ENCODE measurements at places on chromosomes 5 and 9.

DNA sequence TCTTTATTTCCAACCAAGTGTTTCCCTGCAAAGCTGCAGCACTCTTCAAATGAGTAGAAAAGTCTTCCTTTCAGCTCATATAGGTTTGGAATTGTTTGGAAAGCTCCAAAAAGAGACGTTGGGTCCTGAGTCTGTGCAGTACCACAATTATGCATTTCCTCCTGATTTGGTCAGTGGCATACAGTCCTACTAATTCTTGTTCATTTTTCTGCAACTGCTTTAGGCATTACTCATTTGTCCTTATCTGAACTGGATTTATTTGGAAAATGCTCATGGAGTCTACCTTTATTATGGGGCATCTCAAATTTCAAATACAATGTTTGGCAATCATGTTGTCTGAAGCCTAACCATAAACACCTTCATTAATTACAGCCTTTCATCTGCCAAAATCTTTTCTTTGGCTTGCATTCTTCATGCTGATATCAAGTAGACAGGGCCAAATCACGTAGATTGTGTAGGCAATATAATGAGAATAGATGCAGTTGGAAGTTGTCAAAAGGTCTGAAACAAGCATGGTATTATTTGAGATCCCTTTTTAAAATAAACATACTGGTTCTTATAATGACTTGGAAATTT, 232.8 kb downstream of the TLE1 start:
- no peak for DNase-seq

- no peak for DNase-seq
Observed at GRCh38 chr5:87231037-87231808, 36.5 kb upstream of the RASA1 start.

- DNase-seq: no peak
Observed at GRCh38 chr5:149837680-149838269, 106.8 kb downstream of the PDE6A start.

DNA sequence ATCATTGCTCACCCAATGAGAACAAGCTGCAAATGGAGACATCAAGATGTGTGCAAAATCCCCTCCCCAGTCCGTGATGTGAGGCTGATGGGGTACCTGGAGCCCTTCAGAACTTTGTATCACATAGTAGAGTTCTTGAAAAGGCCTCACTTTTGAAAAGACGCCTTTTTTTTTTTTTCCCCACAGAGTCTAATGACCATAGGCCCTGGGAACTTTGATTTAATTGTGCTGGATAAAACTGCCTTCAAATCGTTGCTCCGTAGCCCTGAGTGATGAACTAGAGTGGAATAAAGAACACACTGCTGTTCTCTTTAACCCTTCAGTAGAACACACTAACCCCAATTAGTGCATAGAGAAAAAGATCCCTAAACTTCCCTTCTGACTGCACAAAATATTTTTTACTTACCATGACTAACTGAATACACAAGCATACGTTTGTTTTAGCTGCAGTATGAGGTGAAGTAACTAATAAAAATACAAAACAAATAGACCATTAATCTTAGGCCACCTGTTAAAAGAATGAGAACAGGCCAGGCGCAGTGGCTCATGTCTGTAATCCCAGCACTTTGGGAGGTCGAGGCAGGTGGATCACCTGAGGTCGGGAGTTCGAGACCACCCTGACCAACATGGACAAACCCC, 15.1 kb downstream of the PSAT1 start:
- DNase-seq: no peak

DNA sequence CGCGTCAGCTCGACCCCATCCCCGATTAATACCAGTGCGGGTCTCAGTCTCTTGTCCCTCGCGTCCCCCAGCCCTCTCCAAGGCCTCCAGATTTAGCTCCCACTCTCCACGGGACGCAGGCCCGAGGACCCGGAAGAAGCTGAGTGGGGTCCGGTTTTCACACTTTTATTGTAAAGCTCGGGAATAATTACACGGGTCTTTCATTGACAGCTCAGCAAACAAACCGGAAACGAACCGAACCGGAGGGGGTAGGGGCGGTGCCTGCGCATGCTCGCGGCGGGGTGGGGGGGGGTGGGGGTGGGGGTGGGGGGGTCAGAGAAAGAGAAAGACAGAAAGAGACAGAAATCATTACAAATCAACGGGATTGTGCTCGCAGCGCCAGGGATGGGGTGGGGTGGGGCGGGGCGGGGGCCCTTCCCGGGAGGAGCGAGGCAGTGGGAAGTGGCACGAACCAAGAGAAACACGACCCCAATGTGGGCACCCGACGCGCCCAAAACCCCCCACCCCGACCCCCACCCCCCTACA, 27.9 kb downstream of the PCDH1 start:
- no peak for DNase-seq

- no peak for DNase-seq
Observed at GRCh38 chr9:136562746-136563495, 17.1 kb upstream of the NOTCH1 start.

GRCh38 chr9:32339424-32339823, 45.0 kb upstream of the ACO1 start:
- no peak for DNase-seq

DNA sequence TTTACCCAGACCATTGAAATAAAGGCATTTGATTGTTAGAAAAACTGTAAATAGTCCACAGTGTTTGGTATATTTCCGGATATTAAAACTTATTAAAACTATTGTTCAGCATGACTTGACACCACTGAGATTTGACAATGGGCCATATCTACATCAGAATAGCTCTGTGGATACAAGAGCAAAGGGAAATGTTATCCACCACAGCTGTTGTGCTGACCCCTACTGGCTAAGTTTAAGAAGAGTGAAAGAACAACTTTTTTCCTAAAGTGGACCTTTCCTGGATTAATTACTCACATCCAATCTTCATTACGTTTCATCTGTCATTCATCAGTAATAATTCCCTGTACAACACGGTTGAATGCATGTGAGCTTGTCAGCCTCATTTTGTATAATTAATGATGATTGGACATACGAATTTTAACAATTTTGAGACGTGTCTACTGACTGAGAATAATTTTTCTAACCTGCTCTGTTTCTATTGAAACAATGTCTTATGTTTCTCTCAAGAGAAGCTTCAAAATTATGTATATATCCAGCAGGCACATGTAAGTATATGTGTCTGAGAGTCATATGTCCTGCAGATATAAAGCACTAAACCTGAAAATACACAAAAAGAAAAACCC, 1952.6 kb downstream of the MAT2B start:
- no peak for DNase-seq

DNA sequence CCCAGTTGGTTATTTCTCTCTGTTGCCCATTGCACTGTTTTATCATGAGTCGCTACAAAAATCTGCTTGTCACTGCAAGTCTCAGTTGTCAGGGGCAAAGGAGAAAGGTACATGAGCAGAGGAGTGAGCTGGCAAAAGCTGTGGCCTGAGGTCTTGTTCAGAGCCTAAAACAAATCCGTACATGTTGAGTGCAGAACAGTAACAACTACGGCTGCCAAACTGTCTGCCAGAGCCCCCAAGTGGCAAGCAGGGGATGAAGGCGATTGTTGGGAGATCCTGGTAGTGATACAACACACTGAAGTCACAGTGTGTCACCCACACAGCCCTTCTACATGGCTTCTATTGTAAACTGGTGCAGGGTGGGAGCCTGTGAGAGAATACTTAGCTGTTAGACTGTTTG, 50.9 kb downstream of the BRINP1 start:
- DNase-seq: no peak

DNA sequence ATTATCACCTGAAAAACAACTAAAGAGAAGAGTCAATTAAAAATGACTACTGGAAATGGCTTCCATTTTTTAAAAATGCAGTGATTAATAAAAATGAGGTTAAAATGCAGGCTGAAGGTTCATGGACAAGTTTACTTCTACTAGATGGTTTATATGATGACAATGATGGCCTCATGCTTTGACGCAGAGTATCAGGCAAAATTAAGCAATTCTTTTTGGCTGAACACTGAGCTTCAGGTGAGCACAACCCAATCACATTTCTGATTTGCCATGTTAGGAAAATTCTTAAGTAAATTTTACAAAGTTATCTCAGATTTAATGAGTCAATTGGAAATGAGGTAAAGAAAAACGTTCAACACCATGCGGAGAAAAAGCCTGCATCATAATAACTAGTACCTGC, 22.3 kb downstream of the DMGDH start:
- DNase-seq: no peak

DNA sequence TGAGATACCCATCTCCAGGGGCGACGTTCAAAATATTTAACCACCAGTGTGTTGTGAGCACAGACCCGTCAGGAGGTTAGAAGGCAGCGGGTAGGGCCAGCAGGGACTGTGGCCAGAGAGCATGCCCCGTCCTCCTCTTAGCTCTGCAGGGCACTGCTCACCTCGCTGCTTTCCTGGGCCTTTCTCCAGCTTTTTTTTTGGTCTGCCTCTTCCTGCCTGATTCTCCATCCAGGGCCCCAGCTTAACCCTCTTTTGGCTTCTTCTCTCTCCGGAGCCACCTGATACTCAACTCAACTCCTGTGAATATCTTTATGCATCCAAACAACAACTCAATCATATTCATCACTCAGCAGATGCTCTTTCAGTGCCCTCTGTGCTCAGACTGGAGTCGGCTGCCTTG, 44.0 kb downstream of the TMOD1 start:
- DNase-seq: no peak

DNA sequence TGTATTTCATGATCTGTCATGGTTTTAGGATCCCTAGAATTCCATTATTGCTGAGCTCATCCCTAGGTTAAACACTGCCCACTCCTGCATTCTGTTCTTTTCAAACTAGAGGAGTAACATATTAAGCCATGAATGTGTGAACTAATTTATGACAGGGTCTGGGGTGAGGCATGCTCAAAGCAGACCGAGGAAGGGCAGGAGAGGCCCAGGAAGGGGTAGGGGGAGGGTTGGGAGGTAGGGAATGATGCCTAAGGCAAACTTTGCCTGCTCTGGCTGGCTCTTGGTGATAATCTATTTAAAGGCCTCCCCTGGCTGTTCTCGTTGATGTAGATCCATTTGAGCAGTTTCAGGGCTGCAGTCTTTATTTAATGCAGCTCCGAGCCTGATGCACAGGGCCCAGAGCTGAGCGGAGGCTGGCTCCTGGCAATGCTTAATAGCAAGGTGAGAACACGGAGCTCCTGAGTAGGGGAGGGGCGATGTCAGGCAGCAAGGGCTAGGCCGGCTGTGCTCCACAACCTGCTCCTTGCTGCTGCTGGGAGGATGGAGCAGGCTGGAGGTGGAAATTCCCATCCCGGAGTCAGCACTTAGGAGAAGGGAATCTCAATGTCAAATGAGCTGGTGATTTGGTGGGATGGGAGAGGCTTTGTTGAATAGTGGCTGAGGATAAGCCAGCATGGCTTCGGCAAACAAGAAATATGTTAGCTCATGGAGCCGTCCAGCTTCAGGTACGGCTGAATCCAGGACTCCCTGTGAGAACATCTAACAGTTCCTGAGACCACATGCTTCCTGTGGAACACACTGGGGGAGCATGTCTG, 73.2 kb upstream of the UNC5A start:
- no peak for DNase-seq

DNA sequence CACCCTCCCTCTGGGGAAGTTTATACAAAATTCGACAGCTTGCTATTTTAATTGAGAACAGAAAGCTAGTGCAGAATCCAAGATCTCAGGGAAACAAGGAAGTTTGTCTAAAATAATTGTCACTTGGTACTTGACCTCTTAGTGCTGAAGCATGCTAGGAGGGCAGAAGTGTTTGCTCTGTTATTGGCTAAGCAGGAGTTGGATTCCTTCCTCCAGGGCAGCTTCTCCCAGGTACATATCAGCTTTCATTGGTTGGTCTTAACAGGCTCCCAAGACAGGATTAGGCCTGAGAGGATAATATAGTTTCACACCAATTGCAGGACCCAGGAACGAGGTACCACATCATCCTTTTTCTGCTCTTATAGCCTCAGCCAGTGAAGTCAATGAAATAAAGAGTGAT, 432.8 kb downstream of the IRX1 start:
- no peak for DNase-seq

GRCh38 chr5:167555565-167556166, 735.8 kb upstream of the WWC1 start:
- no peak for DNase-seq

DNA sequence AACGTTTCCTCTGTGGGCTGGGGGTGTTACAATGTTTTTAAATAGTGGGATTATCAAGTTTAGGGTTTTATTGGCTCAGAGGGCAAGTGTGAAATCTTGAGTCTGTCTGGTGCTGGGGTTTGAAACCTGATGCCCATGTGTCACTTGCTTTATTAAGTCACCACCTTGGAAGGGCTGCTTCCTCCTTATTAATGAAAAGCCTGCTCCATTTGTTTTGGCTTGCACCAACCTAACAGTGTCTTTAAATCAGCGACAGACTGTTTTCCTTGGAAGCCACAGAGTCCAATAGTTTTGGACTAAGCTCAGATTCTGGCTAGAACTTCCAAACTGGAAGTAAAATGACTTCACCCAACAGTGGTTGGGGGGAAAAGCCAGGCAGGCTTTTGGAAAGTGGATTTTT, 10.7 kb upstream of the PALM2AKAP2 start:
- no peak for DNase-seq

- no peak for DNase-seq
Observed at GRCh38 chr9:105251133-105251532, 6.7 kb downstream of the SLC44A1 start.

DNA sequence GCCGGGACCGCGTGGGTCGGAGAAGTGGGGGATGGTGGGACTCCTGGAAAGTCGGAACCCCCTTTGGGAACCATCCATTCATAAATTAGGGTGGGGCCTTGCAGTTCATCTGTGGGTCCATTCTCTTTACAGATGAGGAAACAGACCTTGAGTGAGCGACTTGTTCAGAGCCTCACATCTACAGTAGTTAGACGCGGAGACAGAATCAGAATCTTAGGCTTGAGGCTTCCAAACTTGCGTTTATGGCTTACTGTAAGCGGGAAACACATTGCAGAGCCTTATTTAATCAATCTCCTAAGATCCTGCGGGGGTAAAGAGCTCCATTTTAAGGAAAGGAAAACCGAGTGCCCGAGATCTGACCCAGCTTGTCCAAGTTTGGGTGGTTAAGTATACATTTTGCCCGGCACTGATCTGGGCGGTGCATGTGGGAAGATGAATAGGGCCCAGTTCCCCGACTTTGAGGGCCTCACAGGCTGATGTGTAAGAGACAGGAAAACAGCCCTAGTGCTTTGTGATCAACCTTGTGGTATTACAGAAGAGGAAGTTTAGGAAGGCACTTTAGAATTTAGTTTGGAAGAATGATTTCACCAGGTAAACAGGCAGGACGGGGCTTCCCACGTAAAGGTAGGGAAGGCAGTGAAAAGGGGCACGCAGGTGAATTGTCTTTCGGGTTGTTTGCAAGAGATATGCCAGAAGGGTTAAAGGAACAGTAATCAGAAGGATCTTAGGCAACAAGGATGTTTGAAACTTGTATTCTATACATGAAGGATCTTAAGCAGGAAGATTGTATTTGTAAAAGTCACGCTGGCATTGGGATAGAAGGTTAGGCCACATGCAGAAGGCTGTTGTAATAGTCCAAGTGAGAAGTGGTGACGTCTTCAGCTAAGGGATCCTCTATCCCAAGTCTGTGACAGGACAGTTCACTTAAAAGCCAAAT, 744 bp downstream of the TARS1 start:
- no peak for DNase-seq

DNA sequence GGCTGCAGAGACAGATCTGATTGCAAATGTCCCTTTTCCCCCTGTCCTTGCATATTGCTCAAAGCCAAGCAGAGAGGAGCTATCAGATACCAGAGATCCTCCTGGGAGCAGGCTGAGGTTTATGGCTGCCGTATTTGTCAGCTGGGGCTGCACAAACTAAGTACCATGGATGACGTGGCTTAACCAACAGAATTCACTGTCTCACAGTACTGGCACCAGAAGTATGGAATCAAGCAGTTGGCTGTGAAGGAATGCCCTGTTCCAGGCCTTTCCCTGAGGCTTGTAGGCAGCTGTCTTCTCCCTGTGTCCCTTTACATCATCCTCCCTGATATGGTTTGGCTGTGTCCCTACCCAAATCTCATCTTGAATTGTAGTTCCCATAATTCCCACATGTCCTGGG, 2.6 kb downstream of the CFAP90 start:
- no peak for DNase-seq
